Cardiac ventricle fibroblast (primary cell): ENCODE measurements at places on chromosomes 6 and 20. TPM values are rescaled to one million over a fixed set of nuclear protein-coding genes. Genes with fewer than 3 reads are reported as not detected.

MAS1 gene
- 0.05 and 0.25 TPM in 2 replicates for total RNA-seq

GSTA2 gene
- total RNA-seq = not detected in 2 replicates

CST4 gene
- not detected in 2 replicates for total RNA-seq

GHRH gene
- total RNA-seq = not detected in 2 replicates
